Tibial nerve (tissue), 4 donors: ENCODE measurements at places on chromosomes 4 and X. TPM values are rescaled to one million over a fixed set of nuclear protein-coding genes. Genes with fewer than 3 reads are reported as not detected.

DNA sequence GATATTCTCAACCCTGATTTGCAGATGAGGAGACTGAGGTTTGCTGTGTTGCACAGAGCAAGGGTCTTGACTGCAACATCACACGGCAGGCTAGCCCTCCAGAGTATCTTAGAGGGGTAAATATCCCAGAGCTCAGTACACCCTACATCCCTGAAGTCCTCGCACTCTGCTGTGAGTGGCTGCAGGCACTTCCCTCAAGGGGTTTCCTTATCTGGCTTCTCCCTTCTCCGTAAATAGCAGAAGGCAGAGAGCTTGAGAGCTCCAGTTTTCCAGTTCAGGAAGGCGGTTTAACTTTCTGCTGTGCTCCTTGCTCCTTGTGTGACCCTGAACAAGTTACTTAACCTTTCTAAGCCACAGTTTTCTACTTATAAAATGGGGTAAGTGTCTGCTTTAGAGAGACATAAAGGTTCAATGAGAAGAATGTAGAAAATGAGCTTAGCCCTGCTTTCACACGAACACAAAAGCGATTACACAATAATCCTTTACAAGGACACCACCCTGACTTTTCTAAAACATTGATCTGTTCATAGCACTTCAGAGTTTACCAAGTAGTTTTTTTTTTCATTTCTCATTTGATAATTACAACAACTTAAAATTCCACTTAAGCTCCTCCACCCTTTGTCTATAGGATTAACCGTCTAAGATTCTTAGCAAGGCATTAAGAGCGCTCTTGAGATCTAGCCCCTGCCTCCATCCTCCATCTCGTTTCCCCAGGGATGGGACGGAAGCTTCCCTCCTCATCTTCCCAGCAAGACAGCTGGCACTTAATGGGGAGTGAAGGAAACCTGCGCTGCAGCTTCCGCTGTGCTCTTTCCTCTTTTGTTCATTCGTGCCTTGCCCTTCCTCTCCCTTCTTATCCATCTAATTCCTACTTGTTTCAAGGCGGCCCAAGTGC lies 68.4 kb downstream of the TAPT1 start:
- H3K36me3 ChIP-seq, result no peaks in the 10 kb centered on the region
- H3K4me1 ChIP-seq, result no peaks in the 10 kb centered on the region
- DNase-seq, result no peak
- H3K27me3 ChIP-seq, result no peaks in the 10 kb centered on the region
- no peak overlapping the region for H3K27ac ChIP-seq

- H3K4me1 ChIP-seq, result no peaks in the 10 kb centered on the region
- DNase-seq, result no peak
- H3K36me3 ChIP-seq, result no peaks in the 10 kb centered on the region
These were observed 34.2 kb downstream of the ARSD start for GRCh38 chrX:2894885-2895292.

DNA sequence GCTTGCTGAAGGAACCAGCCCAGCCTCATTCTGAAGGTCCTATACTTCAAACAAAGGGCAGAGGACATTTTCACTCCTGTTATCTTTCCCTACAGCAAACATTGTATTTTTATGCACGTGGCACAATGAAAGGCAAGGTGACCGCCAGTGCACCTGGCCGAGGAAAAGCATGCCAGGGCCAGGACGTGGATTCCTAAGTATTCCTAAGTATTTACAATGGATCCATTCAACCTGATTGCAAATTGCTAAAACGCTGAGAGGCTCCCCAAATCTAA lies 127.9 kb upstream of the FTHL17 start:
- no peaks in the 10 kb centered on the region for H3K36me3 ChIP-seq
- H3K27me3 ChIP-seq, result no peaks in the 10 kb centered on the region
- H3K27ac ChIP-seq, result no peak overlapping the region
- no peak overlapping the region for H3K4me3 ChIP-seq
- H3K4me1 ChIP-seq, result no peaks in the 10 kb centered on the region

DNA sequence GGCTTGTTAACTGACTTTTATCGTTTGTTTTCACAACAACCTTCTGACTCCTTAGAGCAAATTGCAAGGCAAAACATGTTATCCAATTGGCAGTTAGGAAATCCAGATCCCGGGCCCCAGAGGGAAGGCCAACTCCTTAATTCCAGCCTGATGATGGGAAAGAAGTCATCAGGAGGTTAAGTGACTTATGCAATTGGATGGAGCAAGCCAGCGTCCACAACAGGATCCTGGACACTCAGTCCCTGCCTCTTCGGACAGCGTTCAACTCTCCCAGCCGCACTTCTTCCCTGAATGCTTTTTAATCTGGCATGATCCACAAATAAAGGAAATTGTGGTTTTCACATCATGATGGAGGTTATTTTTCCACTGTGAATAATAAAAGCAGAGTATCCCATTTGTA lies 310.1 kb downstream of the RAB28 start:
- no peaks in the 10 kb centered on the region for H3K36me3 ChIP-seq
- peak overlapping the region; percentile 25 for H3K27ac ChIP-seq
- peak; percentile 65 for DNase-seq
- H3K4me3 ChIP-seq, result no peak overlapping the region
- H3K27me3 ChIP-seq, result no peaks in the 10 kb centered on the region
- H3K4me1 ChIP-seq, result no peaks in the 10 kb centered on the region

DNA sequence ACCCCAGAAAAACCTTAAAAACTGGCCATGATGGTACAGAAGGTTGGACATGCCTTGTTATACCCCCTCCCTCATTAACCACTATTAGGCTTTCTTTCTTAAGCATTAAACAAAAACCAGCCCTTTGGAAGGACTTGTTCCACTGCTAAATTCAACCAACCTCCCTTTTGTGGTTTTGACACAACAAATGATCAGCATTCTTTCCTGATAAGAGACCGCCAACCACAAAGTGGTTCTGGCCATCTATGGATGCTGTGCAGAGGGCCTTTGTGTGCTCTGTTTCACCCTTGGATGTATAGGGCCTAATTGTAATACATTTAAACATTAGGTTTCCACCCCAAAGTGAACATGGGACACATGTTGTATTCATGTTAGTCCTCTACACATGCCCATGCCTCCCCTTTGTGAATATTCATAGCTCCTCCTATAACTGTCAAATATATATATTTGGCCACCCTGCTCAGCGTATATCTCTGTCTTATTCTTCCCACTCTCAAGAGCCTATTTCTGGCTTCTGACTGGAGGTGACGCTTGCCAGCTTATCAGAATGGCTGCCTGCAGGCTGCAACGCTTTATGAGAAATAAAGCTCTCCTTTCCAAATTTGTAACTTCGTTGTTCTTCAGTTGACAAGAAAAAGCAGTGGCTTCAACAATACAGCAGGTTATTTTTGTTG lies 126.6 kb downstream of the NPNT start:
- no peaks in the 10 kb centered on the region for H3K36me3 ChIP-seq
- DNase-seq, result no peak
- H3K4me3 ChIP-seq, result no peak overlapping the region
- H3K27me3 ChIP-seq, result no peaks in the 10 kb centered on the region

GRCh38 chr4:1401409-1402020 lies 4.7 kb downstream of the NKX1-1 start:
- DNase-seq, result no peak
- H3K4me1 ChIP-seq, result no peaks in the 10 kb centered on the region
- no peak overlapping the region for H3K4me3 ChIP-seq
- H3K27ac ChIP-seq, result no peak overlapping the region

DNA sequence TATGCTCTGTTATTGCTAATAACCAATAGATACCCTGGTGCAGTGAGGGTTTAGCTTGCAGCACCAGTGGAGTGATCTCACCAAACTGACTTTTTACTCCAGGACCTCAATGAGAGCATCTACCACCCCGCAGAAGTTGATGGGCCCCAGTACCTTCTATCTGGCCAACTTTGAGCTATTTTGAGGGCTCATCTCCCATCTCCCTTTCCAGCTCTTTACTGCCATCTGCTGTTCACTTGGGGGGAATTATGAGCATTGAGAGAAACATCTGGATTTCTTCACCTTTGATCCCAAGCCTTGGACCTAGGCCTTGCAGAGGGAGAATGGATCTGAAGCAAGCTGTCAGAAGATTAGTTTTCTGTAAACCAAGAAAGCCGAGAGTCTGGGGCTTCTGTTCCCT lies 143.6 kb downstream of the TMEM164 start:
- H3K4me3 ChIP-seq, result no peak overlapping the region
- no peaks in the 10 kb centered on the region for H3K36me3 ChIP-seq
- H3K4me1 ChIP-seq, result no peaks in the 10 kb centered on the region
- no peaks in the 10 kb centered on the region for H3K27me3 ChIP-seq
- DNase-seq, result peak; percentile 68

- no peak for DNase-seq
- H3K36me3 ChIP-seq, result peaks cover 4% of the 10 kb centered on the region
- H3K4me3 ChIP-seq, result no peak overlapping the region
- no peaks in the 10 kb centered on the region for H3K27me3 ChIP-seq
These were observed 129.1 kb upstream of the STIM2 start for GRCh38 chr4:26731351-26732035.

DNA sequence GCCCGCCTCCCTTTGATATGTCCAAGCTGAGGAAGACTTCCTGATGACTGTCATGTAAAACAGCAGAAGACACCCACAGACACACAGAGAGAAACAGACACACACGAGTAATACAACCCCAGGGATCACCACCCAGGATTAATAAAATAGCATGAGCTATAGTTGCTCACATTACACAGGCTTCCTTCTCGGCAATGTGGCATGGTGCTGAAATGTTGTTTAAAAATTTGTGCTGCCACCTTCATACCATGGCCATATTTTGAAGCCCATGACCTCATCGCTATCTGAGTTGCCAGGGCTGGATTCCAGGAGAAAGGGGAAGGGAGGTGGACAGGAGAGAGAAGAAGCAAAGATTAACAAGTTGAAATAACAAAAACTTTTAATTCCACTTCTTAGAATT lies 111.7 kb downstream of the SYNPO2 start:
- no peaks in the 10 kb centered on the region for H3K4me1 ChIP-seq
- DNase-seq, result no peak
- H3K27me3 ChIP-seq, result no peaks in the 10 kb centered on the region
- H3K36me3 ChIP-seq, result no peaks in the 10 kb centered on the region

Gene PLAC8
- 5.4 TPM for total RNA-seq

DNA sequence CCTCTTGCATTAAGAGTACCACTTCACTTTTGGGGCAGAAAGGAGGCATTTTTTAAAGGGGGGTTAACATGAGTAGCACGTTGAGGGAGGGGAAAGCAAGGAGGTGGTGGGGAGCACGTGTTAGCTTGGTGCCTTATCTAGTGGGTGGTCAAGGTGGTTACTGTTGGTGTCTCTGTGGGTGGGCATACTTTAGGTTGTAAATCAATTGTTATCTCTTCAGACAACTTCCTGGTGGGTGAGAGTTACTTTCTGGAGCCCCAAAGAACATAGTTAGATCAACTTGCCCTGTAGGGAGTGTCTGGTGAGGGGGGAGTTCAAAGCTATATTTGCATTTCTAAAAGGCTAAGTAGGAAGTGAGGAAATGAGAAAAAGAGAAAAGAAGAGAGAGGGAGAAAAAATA lies 297.7 kb upstream of the CLNK start:
- no peak for DNase-seq
- H3K4me3 ChIP-seq, result no peak overlapping the region
- no peak overlapping the region for H3K27ac ChIP-seq
- no peaks in the 10 kb centered on the region for H3K36me3 ChIP-seq
- H3K4me1 ChIP-seq, result peaks cover 9% of the 10 kb centered on the region
- H3K27me3 ChIP-seq, result no peaks in the 10 kb centered on the region

DNA sequence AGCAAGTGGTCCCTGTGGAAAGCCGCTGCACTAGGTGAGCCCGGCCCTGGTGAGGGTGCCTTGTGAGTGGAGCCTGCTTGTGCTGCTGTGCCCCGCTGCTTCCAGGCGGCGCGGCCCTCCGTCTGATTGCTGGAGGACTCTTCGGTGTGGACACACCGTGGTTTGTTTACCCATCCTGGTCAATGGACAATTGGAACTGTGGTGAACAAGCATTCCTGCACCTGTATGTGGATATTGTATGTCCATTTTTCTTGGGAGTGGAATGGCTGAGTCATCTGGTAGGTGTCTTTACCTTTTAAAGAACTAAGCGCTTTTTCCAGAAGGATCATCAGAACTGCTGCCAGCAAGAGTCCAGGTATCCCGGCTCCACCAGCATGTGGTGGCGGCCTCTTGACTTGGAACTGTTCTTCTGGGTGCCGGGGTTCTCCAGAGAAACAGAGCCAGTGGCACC lies 15.6 kb downstream of the MAEA start:
- no peak for DNase-seq
- no peaks in the 10 kb centered on the region for H3K36me3 ChIP-seq
- H3K4me1 ChIP-seq, result peaks cover 14% of the 10 kb centered on the region
- H3K4me3 ChIP-seq, result no peak overlapping the region

Gene PARM1
- total RNA-seq, result 10.0 TPM

Gene FAM114A1
- total RNA-seq, result 107 TPM

Gene XG
- total RNA-seq, result 1.2 TPM

- no peaks in the 10 kb centered on the region for H3K4me1 ChIP-seq
- H3K4me3 ChIP-seq, result no peak overlapping the region
- H3K27me3 ChIP-seq, result no peaks in the 10 kb centered on the region
- H3K27ac ChIP-seq, result no peak overlapping the region
These were observed 253.9 kb upstream of the NOCT start for GRCh38 chr4:138761638-138762220.

DNA sequence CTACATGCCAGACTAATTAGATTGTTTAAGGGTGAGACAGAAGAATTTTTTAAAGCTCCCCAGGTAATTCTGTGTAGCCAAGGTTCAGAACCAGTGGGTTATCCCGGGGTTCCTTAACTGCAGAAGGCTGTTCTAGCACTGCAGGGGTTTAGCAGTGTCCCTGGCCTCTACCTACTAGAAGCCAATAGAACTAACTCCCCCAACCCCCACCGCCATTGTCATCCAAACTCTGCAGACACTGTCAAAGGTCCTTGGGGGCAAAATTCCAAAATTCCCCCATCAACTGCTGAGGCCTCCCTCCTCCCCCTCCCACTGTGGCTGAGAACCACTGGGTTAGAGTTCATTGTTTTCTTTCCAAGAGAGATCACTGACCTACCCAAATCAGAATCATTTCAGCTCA lies 66.4 kb downstream of the MOSPD2 start:
- no peaks in the 10 kb centered on the region for H3K36me3 ChIP-seq
- DNase-seq, result no peak
- no peaks in the 10 kb centered on the region for H3K27me3 ChIP-seq
- H3K27ac ChIP-seq, result no peak overlapping the region

DNA sequence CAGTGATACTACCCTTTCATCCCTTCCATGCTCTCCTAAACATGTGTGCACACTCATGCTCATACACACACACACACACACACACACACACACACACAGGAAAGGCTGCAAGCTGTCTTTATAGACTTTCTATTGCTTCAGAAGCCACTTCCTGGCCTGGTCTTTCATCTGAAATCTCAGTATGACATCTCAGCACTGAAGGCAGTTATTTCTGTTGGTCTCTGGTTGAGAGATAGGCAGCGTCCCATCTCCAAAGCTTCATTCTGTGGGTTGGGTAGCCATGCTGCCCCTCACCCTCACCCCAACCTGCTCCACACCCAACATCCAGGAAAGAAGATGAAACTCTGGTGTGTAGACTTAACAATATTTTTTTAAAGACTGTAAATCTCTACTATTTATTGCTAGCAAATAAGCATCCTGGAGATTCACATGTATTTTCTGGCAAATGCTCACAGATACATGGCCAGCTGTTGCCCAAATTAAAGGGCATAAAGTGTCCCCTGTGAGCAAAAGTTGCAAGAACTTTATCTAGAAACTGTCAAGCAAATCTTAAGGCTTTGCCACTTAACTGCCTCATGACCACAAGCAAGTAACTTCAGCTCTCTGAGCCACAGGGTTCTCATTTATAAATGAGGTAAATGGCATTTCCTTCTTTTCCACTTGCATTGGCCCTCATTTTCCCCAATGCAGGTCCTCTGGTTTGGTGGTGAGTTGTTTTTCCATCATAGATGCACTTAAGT lies 189.8 kb upstream of the AFF2 start:
- no peaks in the 10 kb centered on the region for H3K4me1 ChIP-seq
- H3K27ac ChIP-seq, result no peak overlapping the region
- H3K36me3 ChIP-seq, result no peaks in the 10 kb centered on the region
- H3K27me3 ChIP-seq, result no peaks in the 10 kb centered on the region
- DNase-seq, result no peak

Gene PABPC4L
- total RNA-seq, result 1.5 TPM
